Activated CD8-positive, alpha-beta memory T cell treated with anti-CD3 and anti-CD28 coated beads, Interleukin-2, amount 10 ng/mL, durations not matched to agents 7 days and 5 days (primary cell): ENCODE measurements at places on chromosomes 3 and 15. TPM values are rescaled to one million over a fixed set of nuclear protein-coding genes. Genes with fewer than 3 reads are reported as not detected.
A peak's percentile ranks its signal among the peaks of the same experiment; 100 is the strongest.

- DNase-seq, result no peak
Observed at GRCh38 chr3:197908957-197909701, 40.9 kb upstream of the RPL35A start.

DNA sequence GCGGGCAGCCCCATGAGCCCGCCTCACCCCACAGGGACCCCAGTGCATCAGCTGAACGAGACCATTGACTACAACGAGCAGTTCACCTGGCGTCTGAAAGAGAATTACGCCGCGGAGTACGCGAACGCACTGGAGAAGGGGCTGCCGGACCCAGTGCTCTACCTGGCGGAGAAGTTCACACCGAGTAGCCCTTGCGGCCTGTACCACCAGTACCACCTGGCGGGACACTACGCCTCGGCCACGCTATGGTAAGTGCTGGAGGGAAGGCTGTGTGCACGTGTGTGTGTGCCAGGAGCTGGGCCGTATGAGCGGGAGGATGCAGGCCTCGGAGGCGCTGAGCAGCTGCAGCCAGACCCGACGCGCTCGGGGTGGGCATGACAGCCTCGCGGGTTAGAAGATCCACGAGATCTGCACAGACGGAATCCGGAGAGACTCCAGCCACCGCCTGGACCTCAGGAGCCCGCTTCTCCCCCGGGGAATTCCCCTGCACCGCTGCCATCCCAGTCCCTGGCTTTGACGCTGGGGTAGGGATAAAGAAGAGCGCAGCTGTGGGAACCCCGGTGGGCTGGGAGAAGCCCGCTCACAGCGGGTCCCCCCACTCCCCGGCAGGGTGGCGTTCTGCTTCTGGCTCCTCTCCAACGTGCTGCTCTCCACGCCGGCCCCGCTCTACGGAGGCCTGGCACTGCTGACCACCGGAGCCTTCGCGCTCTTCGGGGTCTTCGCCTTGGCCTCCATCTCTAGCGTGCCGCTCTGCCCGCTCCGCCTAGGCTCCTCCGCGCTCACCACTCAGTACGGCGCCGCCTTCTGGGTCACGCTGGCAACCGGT lies 2.6 kb downstream of the DUOXA2 start:
- DNase-seq, result no peak

DNA sequence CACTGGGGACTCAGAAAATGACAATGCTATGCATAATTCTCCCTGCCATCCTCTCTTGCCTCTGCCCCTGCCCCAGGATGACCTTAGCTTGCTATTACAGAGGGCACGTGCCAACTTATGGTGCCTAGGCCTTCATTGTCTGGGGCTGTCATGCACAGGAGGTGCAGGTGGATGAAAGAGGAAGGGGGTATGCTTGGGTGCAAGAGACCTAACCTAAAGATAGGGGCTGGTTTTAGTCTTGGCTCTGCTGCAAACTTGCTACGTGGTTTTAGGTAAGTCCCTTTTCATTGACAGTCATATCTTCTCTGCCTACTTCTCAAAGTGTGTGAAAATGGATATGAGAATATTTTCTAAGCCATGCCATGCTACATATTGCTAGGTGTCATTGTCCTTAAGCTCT lies 161.3 kb downstream of the EPHB1 start:
- DNase-seq, result no peak

GRCh38 chr15:77706482-77707244 lies 74.0 kb upstream of the LINGO1 start:
- DNase-seq, result no peak

- no peak for DNase-seq
Observed at GRCh38 chr3:49412632-49413337, 562 bp downstream of the TCTA start.

GRCh38 chr3:180860180-180860858 lies 52.2 kb upstream of the FXR1 start:
- DNase-seq, result no peak

DNA sequence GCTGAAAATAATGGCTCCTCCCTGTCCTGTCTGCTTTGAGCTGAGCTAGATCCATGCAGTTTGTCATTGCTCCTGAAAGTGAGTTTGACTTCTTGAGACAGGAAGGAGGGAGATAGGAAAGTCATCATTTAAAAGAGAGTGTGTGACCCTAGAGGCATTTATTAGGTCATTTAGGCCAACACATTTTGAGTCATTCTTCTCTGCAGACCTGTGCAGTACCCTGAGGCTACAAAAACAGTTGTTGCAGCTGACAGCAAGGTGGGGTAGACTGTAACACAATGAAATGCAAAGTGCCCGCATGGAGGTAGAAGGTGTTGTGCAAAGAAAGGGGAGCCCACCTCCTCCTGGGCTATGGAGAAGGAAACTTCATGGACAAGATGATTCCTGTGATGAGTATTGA lies 102.8 kb upstream of the PFN2 start:
- no peak for DNase-seq

GRCh38 chr3:132629928-132630327 lies 29.7 kb downstream of the ACAD11 start:
- no peak for DNase-seq

DNA sequence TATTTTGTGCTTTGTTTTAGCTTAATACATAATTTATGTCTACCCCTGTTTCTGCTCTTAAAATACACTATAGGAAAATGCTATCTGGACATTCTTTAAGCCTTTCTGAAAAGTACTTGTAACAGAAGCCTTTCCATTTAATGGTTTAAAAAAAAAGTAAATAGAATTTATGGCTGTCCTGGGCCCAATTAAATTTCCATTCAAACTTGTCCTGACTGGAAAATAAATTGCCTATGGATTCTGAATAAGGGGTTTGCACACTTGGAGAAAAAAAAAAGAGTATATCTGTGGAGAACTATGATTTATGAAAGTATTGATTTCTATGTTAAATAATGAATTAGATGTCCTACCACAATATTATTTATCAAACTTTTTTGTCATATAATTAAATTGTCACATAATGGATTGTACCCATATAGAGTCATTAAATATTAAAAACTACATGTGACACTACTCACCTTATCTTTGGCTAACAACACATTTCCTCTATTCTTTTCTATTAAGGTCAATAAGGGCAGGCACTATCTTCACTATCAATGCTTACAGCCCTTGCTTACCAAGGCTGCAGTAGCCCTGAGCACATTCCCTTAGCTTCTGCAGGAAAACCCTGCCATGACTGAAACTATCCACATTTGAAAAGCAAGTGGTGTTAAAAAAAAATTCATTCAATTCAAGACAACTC lies 396.1 kb upstream of the ROBO2 start:
- no peak for DNase-seq

GRCh38 chr3:72814308-72814707 lies 33.9 kb downstream of the SHQ1 start:
- no peak for DNase-seq

- DNase-seq, result no peak
Observed at GRCh38 chr3:96900031-96900430, 85.6 kb downstream of the EPHA6 start.

- DNase-seq, result no peak
Observed at GRCh38 chr15:50077176-50077575, 41.9 kb downstream of the ATP8B4 start.

GRCh38 chr15:91049378-91050127 lies 27.2 kb upstream of the VPS33B start:
- DNase-seq, result peak; percentile 79

DNA sequence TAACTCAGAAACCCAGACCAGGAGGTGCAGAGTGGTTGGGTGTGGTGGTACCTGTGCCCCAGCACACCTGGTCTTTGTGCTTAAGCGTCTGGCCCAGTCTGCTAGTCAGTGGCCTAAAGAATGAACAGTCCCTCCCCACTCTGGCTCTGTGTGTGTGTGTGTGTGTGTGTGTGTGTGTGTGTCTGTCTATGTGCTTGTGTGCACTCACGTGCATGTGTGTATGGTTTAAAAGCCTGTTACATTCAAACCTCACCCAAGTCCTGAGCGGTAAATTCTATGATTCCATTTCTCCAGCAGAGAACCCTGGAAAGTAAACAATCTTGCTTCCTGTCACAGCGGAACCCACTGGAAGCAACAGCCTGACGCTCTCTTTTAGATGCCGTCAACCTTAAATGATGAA lies 34.2 kb downstream of the EDEM1 start:
- no peak for DNase-seq

- no peak for DNase-seq
Observed at GRCh38 chr3:124034016-124034843, 42.3 kb upstream of the ROPN1 start.

GRCh38 chr15:101138913-101139880 lies 112.7 kb downstream of the CHSY1 start:
- no peak for DNase-seq

DNA sequence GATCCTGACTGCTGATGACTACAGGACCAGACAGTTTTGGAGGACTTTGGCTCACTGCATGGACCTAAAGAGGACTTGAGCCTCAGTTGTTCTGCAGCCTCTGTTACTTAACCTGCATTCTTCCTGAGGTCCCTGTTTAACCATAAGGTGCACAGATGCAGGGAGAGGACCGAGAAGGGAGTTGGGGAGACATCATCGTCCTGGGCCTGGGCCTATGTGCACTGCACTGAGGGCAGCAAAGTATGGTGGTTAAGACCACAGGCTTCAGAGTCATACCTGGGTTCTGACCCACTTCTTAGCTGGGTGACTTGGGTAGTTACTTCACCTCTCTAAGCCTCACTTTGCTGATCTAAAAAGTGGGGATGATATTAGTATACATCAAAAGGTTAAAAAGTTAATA lies 21.9 kb downstream of the KY start:
- DNase-seq, result no peak

DNA sequence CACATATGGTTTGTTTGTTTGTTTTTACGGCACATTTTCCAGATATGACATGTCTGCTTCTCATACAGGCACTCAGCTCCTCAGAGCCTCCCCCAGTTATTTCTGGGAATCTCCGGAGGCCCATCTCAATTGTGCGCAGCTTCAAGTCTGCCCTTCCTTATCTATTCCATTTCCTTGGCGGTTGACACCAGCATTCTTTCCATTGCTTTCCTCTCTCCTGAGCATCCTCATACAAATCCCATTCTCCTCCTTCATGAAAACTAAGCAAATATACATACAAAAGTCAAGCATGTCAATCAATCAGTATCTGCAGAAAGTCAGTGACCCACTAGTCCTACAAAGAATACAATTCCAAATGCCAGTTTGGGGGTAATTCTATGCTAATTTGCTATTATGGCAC lies 166.7 kb downstream of the SQOR start:
- no peak for DNase-seq

DNA sequence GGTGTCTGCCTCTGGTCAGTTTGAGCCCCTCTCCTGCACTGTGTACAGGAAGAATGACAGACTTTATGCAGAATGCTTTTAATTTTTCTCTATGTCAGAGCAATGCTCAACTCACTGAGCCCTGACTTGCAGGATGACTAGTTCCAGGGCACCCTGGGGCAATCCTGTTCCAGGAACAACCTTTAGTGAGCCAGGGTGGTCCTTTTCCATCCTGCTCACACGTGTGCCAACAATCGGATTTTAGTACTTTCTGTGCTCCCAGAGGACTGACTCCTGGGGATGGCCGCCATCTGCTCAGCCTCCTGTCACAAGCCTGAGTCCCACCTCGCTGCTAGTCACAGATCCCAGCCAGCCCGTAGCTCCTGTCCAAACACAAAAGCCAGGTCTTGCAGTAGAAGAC lies 48.2 kb upstream of the ALDH1A3 start:
- no peak for DNase-seq

DNA sequence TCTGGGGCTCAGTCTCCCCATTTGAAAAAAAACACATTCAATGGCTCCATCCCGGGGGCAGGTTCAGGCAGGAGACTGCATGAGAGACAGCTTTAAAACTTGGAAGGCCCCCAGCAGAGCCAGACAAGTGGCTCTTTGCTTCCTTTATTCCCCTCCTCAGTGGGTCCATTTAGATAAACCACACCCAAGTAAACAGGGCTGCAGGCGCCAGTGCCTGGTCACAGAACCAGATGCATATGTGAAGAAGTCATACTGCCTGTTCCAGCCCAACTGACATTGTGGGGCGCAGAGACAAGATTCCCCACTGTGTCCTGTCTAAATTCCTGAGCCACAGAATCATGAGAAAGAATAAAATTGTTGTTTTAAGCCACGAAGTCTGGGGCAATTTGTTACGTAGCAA lies 9.0 kb downstream of the FBN1 start:
- no peak for DNase-seq

DNA sequence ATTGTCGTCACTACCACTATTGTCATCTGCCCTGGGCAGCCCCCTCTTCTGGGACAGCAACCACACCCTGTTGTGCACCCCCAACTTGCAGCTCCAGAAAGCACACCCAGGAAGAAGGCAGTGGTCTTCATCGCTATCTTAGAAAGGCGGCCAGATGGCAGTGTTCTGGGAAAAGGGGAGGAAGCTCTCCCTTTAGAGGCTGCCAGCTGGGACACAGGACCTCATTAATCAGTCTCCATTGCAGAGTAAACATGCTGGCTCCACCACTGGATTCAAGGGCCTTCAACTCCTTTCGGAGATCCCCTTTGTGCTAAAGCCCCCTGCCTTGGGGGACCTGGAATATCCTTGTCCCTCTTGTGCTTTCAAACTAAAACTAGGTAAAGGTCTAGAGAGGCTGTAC lies 199.3 kb upstream of the LINGO1 start:
- no peak for DNase-seq

DNA sequence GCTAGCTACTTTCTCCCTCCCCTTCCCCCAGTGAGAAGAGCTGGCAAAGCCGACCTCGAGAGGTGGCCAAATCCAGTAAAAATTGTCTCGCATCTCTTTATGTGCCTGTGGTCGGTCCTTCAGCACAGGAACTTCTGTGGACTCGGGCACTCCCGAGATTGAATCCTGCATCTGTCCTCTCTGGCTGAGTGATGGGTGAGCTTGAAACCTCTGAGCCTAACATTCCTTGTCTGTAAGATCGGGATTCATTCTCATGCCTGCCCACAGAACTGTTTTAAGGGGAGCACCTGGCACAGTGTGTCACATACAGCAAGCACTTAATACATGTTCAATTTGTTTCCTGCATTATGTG lies 11.3 kb downstream of the CX3CR1 start:
- no peak for DNase-seq

DNA sequence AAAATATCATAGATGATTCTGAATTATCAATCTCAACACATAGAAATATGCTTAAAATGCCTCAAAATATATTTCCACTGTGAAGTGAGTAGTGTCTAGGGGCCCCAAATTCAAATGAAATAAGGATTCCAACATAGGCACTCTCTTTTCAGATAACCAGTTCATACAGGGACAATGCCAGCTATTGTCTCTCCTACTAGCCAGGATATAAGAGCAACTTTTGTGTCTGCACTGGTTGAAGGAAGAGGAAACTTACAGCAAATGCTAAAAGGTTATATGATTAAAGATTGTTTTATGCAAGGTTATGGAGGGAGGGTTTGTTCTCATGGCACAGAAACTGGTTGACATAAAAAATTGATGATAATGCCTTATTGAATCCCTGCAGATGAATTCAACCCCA lies 579.4 kb upstream of the ALCAM start:
- DNase-seq, result no peak

GRCh38 chr3:63818282-63819150 lies 583 bp upstream of the C3orf49 start:
- peak; percentile 70 for DNase-seq

- no peak for DNase-seq
Observed at GRCh38 chr3:20325563-20325962, 139.6 kb upstream of the SGO1 start.

Gene CATSPER2
- total RNA-seq, result 1.3 TPM

Gene FRMD5
- 0.12 TPM for total RNA-seq

Gene KAT2B
- total RNA-seq, result 120 TPM

Gene SSR3
- total RNA-seq, result 121 TPM

Gene MYL3
- not detected for total RNA-seq

Gene LRRK1
- 1.2 TPM for total RNA-seq

Gene OR5K2
- not detected for total RNA-seq

Gene HRH1
- total RNA-seq, result 0.15 TPM

Gene PLXNB1
- total RNA-seq, result 1.8 TPM

Gene KLHL6
- 31.5 TPM for total RNA-seq

Gene ALDH1L1
- total RNA-seq, result not detected
